Activated CD4-positive, alpha-beta T cell treated with anti-CD3 and anti-CD28 coated beads, Interleukin-2, amount 50 U/mL, for 16 hours (primary cell): ENCODE measurements at places on chromosomes 7 and 10.
A peak's percentile ranks its signal among the peaks of the same experiment; 100 is the strongest.

GRCh38 chr10:69880301-69881081 lies 78.8 kb downstream of the COL13A1 start:
- DNase-seq = no peak

DNA sequence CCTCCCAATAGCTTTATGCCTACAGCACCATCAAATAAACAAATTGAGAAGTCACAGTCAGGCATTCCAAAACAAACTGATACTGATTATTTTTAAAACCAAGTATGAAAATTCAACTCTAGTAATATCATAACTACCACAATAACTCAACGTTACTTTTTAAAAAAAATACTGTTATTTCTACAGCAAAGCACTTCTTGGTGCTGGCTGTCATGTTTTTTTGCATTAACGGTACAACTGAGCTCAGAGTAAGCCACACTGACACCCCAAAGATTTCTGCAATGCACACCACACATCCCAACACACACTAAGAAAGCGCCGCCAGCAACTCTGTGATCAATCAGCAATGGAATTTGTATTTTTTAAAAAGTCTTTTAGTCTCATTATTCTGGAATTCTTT lies 113.6 kb downstream of the RNF32 start:
- DNase-seq = peak; percentile 59

- DNase-seq = no peak
Observed at GRCh38 chr7:149292462-149292823, 30.4 kb downstream of the ZNF783 start.

DNA sequence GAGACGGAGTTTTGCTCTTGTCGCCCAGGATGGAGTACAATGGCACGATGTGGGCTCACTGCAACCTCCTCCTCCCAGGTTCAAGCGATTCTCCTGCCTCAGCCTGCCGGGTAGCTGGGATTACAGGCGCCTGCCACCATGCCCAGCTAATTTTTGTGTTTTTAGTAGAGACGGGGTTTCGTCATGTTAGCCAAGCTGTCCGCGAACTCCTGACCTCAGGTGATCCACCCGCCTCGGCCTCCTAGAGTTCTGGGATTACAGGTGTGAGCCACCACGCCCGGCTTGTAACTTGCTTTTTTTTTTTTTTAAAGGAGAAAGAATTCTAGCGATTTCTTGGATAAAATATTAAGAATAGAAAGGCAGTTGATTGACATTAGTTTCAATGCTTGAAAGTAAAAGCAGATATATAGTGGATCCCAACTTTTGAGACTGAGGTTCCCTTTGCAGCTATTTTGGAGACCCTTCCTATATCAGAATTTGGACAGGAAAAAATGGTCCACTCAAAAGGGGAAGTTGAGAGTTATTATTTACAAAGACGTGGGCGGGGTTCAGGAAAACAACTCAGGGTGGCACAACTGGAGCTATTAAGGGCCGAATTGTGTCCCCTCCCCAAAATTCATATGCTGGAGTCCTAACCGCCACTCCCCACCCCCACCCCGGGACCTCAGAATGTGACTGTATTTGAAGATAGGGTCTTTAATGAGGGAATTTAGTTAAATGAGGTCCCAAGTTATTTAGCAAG lies 1.3 kb upstream of the ERCC6 start:
- no peak for DNase-seq

- DNase-seq = no peak
Observed at GRCh38 chr7:108581655-108582491, 12.2 kb downstream of the DNAJB9 start.

DNA sequence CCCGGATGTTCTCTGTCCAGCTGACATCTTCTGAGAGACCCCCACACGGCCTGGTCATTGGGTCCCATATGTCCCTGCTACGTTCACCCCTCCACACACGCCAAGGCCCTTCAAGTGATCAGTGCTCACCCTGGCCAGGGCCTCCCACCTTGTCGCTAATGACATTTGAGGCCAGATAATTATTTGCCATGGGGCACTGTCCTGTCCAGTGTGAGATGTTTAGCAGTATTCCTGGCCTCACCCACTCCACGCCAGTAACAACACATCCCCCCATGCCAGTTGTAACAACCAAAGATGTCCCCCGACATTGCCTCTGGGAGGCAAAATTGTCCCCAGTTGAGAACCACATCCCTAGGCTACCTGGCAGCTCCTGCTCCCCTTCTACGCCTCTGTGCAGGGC lies 49.9 kb upstream of the NANOS1 start:
- no peak for DNase-seq

GRCh38 chr10:571688-572451 lies 117.6 kb downstream of the DIP2C start:
- no peak for DNase-seq

- DNase-seq = no peak
Observed at GRCh38 chr10:36366843-36367242, 724.7 kb upstream of the FZD8 start.

DNA sequence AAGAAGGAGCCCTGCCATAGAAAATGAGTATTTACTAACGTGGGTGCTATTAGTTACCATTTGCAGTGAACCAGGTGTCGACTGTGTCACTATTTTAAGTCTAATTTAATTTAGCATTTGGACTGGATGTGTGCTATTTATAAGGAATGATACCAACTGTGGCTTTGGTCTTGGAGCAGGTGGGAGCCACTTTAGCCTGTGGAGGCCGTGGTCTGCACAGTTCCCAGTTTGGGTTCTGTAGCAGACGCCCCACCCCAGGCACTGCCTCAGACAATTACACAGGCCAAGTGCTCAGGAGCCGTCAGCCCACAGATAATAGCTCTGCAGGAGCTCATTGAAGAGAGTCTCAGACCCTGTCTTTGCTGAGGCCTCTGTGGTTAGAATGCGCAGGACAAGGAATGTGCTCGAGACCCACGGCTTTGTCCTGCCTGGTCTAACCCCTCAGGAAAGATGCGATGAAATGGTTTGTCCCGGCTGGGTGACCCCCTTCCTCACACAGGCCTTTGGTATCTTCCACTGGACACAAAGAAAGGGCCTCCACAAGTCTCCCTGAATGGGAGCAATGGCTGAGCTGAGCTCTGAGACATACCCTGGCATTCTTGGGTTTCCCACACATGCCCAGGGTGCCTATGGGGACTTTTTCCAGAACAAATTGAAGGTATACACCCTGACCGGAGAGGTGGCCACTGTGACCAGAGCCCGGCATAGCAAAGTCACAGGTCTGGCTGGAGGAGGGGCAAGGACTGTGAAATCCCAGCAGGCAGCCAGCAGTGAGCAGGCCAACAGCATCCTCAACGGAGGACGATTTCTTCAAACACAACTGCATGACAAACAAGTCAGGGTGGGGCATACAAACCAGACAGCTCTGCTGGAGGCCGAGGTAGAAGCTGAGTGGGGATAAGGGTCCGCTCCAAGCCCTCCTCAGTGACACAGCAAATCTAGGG lies 251.2 kb downstream of the ARHGAP12 start:
- DNase-seq = no peak
